ENCODE measurements at places on chromosomes 2 and 18.

DNA sequence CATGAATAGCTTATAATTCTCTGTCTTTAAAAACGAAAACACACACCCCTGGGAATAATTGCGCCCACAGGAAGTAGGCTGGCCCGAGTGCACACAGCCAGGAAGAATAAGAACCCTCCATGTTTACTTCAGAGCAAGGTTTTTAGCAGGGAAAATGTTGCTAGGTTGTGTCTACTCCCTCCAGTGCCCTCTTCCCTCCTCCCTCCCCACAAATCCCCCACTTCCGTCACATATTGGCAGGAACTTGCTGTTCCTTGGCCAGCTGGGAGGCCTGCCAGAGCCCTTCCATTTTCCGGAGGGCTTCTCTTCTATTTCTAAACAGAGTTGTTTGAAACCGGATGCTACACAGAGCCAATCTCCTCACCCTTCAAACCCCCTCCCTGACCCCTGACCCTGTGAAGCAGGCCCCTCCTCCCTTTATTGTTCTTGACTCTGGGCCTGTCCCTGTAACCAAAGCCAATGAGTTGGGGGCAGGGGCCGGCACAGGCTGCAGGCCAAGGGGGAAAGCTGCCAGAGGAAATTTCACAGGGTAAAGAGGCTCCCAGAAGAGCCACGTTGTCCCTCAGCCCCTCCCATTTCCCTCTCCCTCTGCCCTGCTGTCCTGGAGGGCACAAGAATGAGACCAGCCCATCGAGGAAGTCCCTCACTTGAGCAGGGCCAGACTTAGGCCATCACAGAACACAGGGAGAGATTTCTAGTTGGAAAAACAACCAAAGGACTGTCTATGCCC, 49.8 kb upstream of the LGALSL start:
- H3K27ac ChIP-seq: peak overlapping the region; percentile 78
- no peaks in the 10 kb centered on the region for H3K27me3 ChIP-seq
- H3K36me3 ChIP-seq: no peaks in the 10 kb centered on the region
- DNase-seq: peak; percentile 78

GRCh38 chr2:237217995-237218616, 132.4 kb downstream of the COPS8 start:
- DNase-seq: no peak
- H3K36me3 ChIP-seq: no peaks in the 10 kb centered on the region
- no peak overlapping the region for H3K4me3 ChIP-seq
- H3K27ac ChIP-seq: no peak overlapping the region

DNA sequence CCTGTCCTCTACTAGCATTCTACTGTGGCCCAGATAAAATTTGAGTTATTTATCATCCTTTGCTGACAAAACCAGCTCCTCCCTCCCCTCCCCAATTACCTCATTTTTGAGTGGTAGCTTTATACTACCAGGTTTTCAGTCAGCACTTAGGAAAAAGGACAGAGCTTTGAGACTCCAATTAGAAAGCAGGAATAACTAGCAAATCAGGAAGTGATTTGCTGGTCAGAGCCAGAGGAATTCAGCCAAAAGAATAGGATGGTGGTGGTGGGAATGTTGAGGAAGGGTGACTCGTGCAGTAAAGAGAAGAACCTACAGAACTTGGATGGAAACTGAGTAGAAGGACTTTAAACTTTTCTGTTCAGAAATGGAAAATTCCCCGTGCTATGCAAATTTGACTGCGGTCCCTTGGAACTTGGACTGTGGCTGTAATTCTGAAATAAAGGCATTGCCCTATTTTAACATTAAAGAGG, 3.7 kb downstream of the MYL12B start:
- H3K4me3 ChIP-seq: no peak overlapping the region
- H3K36me3 ChIP-seq: no peaks in the 10 kb centered on the region
- H3K4me1 ChIP-seq: peaks cover 69% of the 10 kb centered on the region
- no peak for DNase-seq

GRCh38 chr2:236008006-236008405, 160.2 kb downstream of the GBX2 start:
- H3K4me1 ChIP-seq: no peaks in the 10 kb centered on the region
- DNase-seq: no peak
- H3K27ac ChIP-seq: no peak overlapping the region
- H3K27me3 ChIP-seq: no peaks in the 10 kb centered on the region

GRCh38 chr2:75595541-75596395, 35.0 kb upstream of the EVA1A start:
- no peaks in the 10 kb centered on the region for H3K27me3 ChIP-seq
- H3K27ac ChIP-seq: no peak overlapping the region
- no peak overlapping the region for H3K4me3 ChIP-seq
- DNase-seq: no peak
- peaks cover 2% of the 10 kb centered on the region for H3K4me1 ChIP-seq

DNA sequence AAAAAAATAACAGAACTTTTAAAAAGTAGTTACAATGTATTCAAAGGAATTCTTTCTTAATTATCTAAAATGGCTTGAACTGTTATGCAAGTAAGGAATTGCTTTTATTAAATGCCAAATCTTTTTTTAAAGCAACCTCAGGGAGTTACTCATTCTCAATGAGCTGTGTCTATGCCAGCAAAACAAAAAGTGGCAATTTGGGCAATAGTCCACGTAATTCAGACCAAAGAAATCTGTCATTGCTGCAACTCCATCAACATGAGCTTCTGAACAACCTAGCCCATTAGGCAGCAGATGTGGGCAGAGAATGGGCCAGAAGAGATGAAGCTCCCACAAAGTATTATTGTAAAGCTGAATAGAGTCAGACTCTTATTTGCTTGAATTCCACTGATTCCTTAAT, 118.4 kb downstream of the ALK start:
- DNase-seq: no peak
- no peaks in the 10 kb centered on the region for H3K4me1 ChIP-seq
- no peaks in the 10 kb centered on the region for H3K36me3 ChIP-seq
- no peaks in the 10 kb centered on the region for H3K27me3 ChIP-seq
- no peak overlapping the region for H3K27ac ChIP-seq

GRCh38 chr2:45879406-45879805, 227.9 kb downstream of the PRKCE start:
- H3K4me1 ChIP-seq: peaks cover 21% of the 10 kb centered on the region
- no peak overlapping the region for H3K27ac ChIP-seq
- H3K27me3 ChIP-seq: no peaks in the 10 kb centered on the region
- no peak overlapping the region for H3K4me3 ChIP-seq

DNA sequence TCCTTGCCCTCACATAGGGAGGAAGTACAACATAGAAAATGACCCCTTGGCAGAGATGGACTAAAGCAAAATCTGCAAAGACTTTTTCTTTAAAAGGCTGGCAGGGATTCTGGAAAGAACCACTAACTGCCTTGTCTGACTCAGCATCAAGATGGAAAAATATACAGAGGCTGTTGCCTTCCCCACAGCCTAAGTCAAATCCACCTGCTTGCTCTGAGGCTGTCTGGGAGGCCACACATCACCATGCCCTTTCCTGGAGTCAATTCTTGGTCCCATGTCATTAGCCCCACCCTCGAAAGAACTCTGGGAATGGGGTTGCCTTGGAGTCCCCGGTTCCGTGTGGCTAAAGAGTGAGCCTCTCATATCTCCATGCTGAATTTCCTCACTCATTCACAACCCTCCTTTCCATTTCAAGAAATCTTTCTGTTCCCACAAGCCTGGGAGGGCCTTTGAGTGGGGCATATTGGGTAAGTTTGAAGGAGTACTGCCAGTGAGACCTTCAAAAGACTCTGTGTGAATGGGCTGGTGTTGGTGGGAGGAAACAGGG, 39.4 kb downstream of the BMP10 start:
- no peak for DNase-seq
- H3K36me3 ChIP-seq: no peaks in the 10 kb centered on the region
- H3K4me3 ChIP-seq: no peak overlapping the region

- DNase-seq: no peak
- H3K4me3 ChIP-seq: no peak overlapping the region
- H3K4me1 ChIP-seq: no peaks in the 10 kb centered on the region
- peaks cover 38% of the 10 kb centered on the region for H3K36me3 ChIP-seq
Observed at GRCh38 chr2:15615301-15615920, 23.7 kb downstream of the DDX1 start.

- H3K36me3 ChIP-seq: no peaks in the 10 kb centered on the region
- H3K27me3 ChIP-seq: no peaks in the 10 kb centered on the region
- no peak for DNase-seq
- H3K4me3 ChIP-seq: no peak overlapping the region
- peaks cover 19% of the 10 kb centered on the region for H3K4me1 ChIP-seq
Observed at GRCh38 chr2:134312482-134312881, 58.6 kb downstream of the MGAT5 start.

- peaks cover 42% of the 10 kb centered on the region for H3K4me1 ChIP-seq
- H3K27me3 ChIP-seq: no peaks in the 10 kb centered on the region
- no peak overlapping the region for H3K4me3 ChIP-seq
- H3K36me3 ChIP-seq: no peaks in the 10 kb centered on the region
- no peak for DNase-seq
- H3K27ac ChIP-seq: no peak overlapping the region
Observed at GRCh38 chr2:37583402-37583801, 88.0 kb downstream of the CDC42EP3 start.

DNA sequence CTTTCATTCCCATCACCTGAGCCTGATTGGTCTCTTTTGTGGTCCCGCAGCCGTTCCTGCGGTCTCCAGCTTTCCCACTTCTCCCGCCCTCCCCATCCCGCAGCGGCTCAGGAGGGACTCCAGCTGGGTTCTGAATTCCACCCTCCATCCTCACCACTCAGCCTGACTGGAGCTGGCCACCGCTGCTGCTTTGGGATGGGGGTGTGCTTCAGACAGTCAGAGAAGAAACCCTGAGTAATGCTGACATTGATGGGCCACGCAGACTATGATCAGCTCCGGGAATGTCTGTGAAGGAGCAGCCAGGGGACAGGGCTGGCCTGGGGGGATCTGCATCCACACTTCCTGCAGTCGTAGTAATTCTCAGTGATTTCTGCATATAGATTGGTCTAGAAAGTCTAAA, 45.9 kb upstream of the TXNDC2 start:
- no peak overlapping the region for H3K4me3 ChIP-seq
- peak overlapping the region; percentile 84 for H3K27ac ChIP-seq
- H3K4me1 ChIP-seq: peaks cover 8% of the 10 kb centered on the region
- H3K27me3 ChIP-seq: no peaks in the 10 kb centered on the region

GRCh38 chr2:66434679-66435548, at the start of gene MEIS1:
Gene MEIS1, plus strand, starts transcription at chr2:66435125. Its CDS starts 732 bp downstream, at chr2:66435857.
- no peaks in the 10 kb centered on the region for H3K27me3 ChIP-seq
- peak within 1 kb of the TSS; percentile 90 for H3K27ac ChIP-seq
- peak within 1 kb of the TSS; percentile 61 for H3K4me3 ChIP-seq
- H3K36me3 ChIP-seq: no peaks in the 10 kb centered on the region
- H3K4me1 ChIP-seq: peaks cover 14% of the 10 kb centered on the region
- DNase-seq: peak; percentile 85

GRCh38 chr18:30439174-30439573, 603.4 kb downstream of the DSC3 start:
- no peak overlapping the region for H3K4me3 ChIP-seq
- H3K27ac ChIP-seq: no peak overlapping the region
- no peaks in the 10 kb centered on the region for H3K4me1 ChIP-seq
- H3K27me3 ChIP-seq: no peaks in the 10 kb centered on the region
- H3K36me3 ChIP-seq: no peaks in the 10 kb centered on the region

DNA sequence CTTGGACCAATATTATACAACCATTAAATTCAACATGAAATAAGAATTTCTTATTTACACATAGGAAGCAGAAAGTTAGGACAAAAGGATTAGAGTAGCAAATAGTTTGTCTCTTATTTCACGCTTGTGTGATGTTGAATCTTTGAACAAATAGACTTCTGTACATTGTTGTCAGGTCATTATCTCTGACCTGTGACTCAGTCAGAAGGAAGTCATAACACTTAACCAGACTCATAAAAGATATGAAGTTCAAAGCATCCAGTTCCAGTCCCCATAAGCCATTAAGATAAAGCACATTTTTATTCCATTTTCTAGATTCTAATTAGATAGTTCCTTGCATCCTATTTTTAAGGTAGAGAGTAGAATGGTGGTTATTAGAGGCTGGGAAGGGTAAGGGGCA, 130.8 kb downstream of the UPP2 start:
- no peaks in the 10 kb centered on the region for H3K36me3 ChIP-seq
- H3K4me1 ChIP-seq: no peaks in the 10 kb centered on the region
- no peak overlapping the region for H3K4me3 ChIP-seq
- no peak for DNase-seq
- H3K27me3 ChIP-seq: no peaks in the 10 kb centered on the region

DNA sequence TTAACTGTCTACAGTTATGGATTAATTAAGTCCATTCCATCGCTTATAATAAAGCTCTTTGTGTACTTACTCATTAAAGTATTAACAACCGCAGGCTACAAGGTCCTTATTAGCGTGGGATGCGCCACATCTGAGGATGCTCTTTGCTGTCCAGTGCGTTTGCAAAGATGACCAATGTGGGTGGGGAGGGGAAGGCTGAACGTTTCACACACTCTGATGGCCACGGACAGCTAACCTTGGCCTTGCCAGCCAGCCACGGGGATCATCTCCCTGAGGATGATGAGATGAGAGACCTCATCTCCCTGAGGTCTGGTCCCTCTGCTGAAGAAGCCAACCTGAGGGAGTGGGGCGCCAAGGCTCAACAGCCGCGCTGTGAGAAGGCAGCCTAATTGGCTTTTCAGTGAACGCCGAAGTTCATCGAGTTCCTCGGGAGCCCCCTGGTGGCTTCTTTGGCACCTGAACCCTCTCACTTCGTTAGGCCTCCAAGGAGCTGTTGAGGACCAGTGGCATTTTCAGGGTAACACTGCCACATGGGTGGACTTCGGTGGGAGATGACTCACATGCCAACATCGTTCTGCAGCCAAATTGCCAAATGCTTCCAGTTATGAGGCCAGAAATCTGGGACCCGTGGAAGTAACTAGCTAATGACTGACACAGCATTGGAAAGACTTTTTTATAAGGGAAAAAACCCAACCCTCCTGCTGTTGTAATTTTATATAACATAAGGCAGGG, 69.3 kb upstream of the SEC11C start:
- no peaks in the 10 kb centered on the region for H3K4me1 ChIP-seq
- H3K4me3 ChIP-seq: no peak overlapping the region
- no peaks in the 10 kb centered on the region for H3K27me3 ChIP-seq
- no peaks in the 10 kb centered on the region for H3K36me3 ChIP-seq

- H3K36me3 ChIP-seq: no peaks in the 10 kb centered on the region
- no peaks in the 10 kb centered on the region for H3K27me3 ChIP-seq
- no peaks in the 10 kb centered on the region for H3K4me1 ChIP-seq
- no peak overlapping the region for H3K4me3 ChIP-seq
Observed at GRCh38 chr2:223055140-223055539, 3.1 kb downstream of the KCNE4 start.

All from upper lobe of left lung (tissue), 6 donors.